ENCODE measurements at places on chromosomes 2 and 18.
A peak's percentile ranks its signal among the peaks of the same experiment; 100 is the strongest.

- DNase-seq = peak; percentile 11
These were observed 3.1 kb upstream of the GMPPA start for GRCh38 chr2:219495531-219496122.

GRCh38 chr2:10527585-10527984 is 79.5 kb upstream of the ODC1 start:
- no peak for DNase-seq

GRCh38 chr2:873651-874580 is 76.7 kb upstream of the SNTG2 start:
- DNase-seq = no peak

GRCh38 chr2:215556979-215557378 is 121.1 kb upstream of the FN1 start:
- no peak for DNase-seq

GRCh38 chr2:117815946-117816345 is 1.5 kb downstream of the DDX18 start:
- DNase-seq = no peak

GRCh38 chr2:96374211-96374951 is 38.8 kb downstream of the NCAPH start:
- DNase-seq = no peak

- no peak for DNase-seq
These were observed 83.1 kb upstream of the SP3 start for GRCh38 chr2:174048243-174048642.

DNA sequence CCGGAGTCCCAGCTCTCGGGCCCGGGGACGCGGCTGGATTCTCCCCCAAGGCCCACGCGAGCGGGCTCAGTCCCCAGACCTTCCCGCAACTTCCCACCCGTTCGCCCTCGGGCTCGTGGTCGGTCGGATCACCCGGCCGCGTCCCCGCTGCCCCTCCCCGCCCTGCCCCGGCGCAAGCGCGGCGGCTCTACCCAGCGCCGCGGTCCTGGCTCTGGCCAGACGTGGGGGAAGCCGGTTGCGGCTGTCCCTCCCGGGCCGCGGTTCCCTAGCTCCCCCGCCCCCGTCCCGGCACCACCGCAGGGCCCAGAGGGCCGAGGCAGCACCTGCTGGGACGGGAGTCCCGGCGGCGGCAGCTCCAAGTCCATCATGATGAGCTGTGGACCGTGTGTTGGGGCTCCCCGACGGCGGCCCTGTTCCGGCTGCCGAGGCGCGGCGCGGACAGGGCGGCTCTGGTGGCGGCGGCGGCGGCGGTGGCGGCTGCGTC is 276 bp downstream of the NFE2L2 start:
- DNase-seq = peak; percentile 56

- DNase-seq = no peak
These were observed 57.3 kb downstream of the THNSL2 start for GRCh38 chr2:88227446-88227845.

- DNase-seq = no peak
These were observed 165.3 kb downstream of the RNF152 start for GRCh38 chr18:61727241-61728193.

DNA sequence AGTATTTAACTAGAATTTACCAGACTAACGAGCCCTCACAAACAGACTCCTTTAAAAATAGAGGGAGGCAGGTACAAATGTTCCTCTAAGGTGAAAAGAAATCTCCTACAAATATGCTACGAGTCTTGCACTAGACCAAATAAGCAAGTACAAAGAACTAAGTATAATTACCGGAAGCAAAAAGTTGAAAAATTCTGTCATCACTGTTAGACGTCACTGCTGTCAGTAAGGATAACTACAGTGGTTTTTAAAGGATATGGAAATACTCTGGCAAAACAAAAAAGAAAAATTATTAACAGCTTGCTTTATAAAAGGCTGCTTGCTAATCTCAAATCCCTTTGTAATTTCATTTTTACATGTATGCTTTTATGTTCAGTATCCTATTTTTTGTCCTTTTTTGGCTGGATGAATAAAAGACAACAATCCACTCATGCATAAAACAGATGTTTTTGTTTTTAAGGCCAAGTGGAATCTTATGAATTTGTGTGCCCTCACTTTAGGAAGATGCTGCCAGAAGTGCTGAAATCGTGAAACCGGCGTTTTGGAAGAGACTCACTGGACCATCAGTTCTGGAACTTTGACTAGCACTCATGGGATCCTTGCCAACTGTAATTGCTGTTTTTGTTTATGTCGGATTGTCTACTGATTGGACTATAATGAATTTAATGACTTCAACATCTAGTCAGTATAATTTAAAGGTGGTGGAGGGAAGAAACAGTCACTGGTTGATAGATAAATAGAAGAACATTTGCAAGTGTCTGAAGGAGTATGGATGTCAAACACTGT is 6.7 kb downstream of the ZNF521 start:
- DNase-seq = no peak
